Chondrocyte (in vitro differentiated cells): ENCODE measurements at places on chromosomes 7 and 10.

DNA sequence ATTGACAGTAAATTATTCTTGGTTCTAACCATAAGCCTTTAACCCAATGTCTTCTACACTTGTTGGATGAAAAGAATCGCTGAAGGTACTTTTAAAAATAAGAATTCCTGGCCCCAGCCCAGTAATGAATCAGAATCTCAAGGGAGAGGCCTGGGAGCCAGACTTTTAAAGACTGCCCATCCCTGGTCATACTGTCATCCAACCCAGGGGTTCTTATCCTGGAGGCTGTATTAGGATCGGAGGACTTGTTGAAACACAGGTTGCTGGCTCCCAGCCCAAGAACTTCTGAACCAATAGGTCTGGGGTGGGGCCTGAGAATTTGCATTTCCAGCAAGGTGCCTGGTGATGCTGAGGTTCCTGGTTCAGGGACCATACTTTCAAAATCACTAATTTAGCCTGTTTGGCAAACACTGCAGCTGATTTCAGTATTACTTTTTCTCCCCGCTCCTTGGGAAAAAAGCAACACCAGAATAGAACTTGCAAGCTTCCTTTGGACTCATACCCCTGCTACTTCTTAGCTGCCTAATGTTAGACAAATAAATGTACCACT, 79.5 kb upstream of the FAM133B start:
- DNase-seq, result no peak
- H3K4me3 ChIP-seq, result no peak overlapping the region
- H3K36me3 ChIP-seq, result peaks cover 11% of the 10 kb centered on the region
- peaks cover 26% of the 10 kb centered on the region for H3K4me1 ChIP-seq

GRCh38 chr7:2350055-2350454, 4.6 kb upstream of the EIF3B start:
- no peak overlapping the region for H3K4me3 ChIP-seq
- no peak overlapping the region for H3K27ac ChIP-seq
- no peaks in the 10 kb centered on the region for H3K36me3 ChIP-seq
- DNase-seq, result no peak
- H3K27me3 ChIP-seq, result no peaks in the 10 kb centered on the region

DNA sequence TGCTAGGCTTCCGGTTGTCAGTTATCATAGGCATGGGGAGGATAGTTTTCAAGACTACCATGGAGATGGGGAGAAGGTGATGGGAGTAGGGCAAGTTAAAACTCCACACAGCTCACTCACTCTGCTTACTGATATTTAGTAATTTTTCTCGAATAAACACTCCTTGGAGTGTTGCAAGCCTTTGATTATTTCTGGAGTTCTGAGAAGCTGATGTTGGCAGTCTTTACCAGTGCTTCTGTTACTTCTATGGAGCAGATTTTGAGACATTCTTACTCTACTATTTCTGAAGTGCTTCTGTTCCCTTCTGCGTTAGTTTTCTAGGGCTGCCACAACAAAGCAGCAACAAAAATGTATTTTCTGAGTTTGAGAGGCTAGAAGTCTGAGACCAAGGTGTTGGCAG, 104.4 kb downstream of the CH25H start:
- no peaks in the 10 kb centered on the region for H3K36me3 ChIP-seq
- H3K27ac ChIP-seq, result no peak overlapping the region
- H3K4me1 ChIP-seq, result no peaks in the 10 kb centered on the region
- no peak overlapping the region for H3K4me3 ChIP-seq
- no peaks in the 10 kb centered on the region for H3K27me3 ChIP-seq

DNA sequence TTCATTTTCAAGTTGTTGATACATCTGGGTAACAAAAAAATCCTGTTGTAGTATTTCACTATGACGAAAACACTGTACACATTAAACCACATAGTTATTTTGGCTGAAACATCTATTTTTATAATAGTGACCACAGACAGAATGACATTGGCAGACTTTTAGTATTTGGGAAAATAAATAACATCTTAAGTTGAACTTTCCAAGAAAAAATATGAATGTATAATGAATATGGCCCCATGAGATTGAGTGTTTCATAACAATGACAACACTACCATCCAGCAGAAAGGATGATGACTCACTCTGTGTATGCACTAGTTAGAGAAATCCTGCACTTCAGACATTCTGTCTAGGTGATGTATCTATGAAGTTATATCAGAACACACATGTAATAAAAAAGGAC, 118.1 kb downstream of the SEMA3D start:
- peaks cover 2% of the 10 kb centered on the region for H3K27me3 ChIP-seq
- peaks cover 38% of the 10 kb centered on the region for H3K4me1 ChIP-seq
- no peak overlapping the region for H3K4me3 ChIP-seq

DNA sequence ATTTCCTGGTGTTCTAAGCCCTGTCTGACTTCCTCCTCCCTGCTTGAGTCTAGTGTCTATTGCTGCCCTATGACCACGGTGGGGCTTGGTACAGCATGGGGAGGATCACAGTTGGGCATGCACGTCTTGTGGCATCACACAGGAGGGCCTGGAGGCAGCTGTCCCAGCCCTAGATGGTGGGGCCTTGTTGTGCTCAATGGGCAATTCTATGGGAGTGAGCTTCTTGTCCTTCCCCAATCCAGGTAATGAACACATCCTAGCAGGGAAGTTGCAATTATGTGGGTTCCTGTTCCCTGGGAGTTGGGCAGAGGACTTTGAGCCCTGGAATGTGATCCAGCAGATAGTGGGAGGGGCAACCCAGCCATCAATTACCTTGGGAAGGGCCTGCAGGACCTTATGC, 10.8 kb upstream of the FAM3C start:
- H3K4me3 ChIP-seq, result no peak overlapping the region
- no peaks in the 10 kb centered on the region for H3K36me3 ChIP-seq
- H3K27ac ChIP-seq, result no peak overlapping the region
- no peaks in the 10 kb centered on the region for H3K27me3 ChIP-seq

DNA sequence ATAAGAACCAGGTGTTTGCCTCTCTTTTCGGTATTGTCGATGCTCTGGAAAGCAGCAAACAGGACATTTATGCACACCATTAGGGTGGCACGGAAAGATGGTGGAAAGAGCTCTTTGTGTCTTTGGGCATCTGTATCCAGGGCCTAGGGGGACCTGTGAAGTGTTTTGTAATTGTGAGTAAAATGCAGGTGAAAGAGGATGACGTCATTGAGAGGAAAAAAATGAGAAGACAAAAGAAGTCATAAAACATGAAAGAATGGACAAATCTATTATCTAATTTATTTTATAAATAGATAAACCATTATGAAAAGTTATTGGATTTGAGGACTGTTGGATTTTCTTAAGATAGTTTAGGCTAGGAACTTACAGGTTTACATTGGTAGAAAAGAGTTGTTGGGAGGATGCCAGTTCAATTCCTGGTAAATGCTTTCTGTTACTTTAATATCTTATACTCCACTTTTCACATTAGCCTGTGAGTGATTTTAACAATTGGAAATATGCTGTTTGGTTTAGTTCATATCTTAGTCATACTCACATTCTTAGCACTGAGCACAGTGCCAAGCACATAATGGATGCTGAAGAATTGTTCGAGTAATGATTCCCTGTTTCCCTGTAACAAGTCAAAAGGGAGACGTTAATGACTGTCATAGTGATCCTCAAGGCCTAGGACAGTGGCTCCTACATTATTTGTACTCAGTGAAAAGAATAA, 62.6 kb downstream of the EXOC4 start:
- no peak for DNase-seq
- H3K36me3 ChIP-seq, result peaks cover 4% of the 10 kb centered on the region
- H3K27ac ChIP-seq, result no peak overlapping the region
- H3K27me3 ChIP-seq, result no peaks in the 10 kb centered on the region

- H3K36me3 ChIP-seq, result peaks cover 10% of the 10 kb centered on the region
- no peak for DNase-seq
- no peaks in the 10 kb centered on the region for H3K4me1 ChIP-seq
- H3K27me3 ChIP-seq, result peaks cover 5% of the 10 kb centered on the region
- no peak overlapping the region for H3K27ac ChIP-seq
- no peak overlapping the region for H3K4me3 ChIP-seq
Measured at GRCh38 chr7:7395785-7396184, 139.9 kb downstream of the COL28A1 start.

DNA sequence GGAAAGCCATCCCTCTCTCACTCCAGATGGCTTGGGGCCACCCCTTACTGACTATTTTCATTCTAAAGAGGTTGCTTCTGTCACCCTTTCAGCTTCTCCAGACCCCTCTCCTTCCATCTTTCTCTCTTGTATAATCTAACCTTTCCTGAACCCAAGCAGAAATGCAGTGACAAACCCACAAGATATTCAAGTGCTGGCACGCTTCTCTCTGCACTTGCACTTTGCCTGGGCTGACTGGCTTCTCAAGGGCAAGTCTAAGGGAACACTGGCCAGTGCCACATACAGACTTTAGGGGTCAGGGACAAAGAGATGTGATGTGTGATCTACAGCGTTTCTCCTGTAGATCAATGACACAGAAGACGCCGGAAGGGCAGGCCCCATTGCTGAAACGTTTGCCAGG, 150.4 kb upstream of the LANCL2 start:
- no peak overlapping the region for H3K4me3 ChIP-seq
- no peak overlapping the region for H3K27ac ChIP-seq
- no peaks in the 10 kb centered on the region for H3K36me3 ChIP-seq
- no peaks in the 10 kb centered on the region for H3K27me3 ChIP-seq

DNA sequence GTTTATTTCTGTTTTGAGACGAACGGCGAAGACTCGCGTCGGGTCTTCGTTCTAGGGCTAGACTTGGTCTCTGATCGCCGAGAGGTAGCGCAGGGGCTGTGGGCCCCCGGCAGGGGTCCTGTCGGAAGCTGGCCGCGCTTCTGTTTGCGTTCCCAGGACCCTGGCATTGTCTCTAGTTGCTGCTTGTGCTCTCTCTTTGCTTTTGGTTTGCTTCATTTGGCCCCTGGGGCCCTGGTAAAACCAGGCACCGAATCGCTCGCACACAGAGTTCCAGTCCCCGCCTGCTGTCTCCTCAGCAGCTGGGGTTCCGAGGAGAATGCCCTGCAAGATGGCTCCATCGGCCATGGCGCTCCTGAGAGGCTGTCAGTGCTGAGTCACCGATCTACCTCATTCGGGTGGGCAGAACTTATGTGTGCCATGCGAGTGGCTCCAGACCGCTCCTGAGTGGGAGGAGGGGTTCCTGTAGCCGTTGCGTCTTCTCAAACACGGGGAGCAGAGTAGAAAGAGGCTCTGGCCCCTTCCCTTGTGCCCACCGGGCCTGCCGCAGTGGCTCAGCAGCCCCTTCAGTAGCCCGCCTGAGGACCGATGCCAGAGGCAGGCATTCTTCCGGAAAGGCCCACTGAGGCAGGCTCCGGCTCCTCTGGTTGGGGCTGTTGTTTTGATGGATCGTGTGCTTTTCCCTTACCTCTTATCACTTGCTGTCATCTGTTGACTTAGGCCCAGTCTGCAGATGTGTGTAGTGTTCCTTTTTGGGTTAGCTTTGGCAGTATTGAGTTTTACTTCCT, 826 bp downstream of the CHPF2 start:
- H3K36me3 ChIP-seq, result peaks cover 8% of the 10 kb centered on the region
- H3K4me1 ChIP-seq, result peaks cover 42% of the 10 kb centered on the region
- H3K4me3 ChIP-seq, result peak overlapping the region; percentile 100
- no peaks in the 10 kb centered on the region for H3K27me3 ChIP-seq

- H3K27me3 ChIP-seq, result no peaks in the 10 kb centered on the region
- H3K4me1 ChIP-seq, result peaks cover 4% of the 10 kb centered on the region
- no peak overlapping the region for H3K4me3 ChIP-seq
- no peak overlapping the region for H3K27ac ChIP-seq
- no peak for DNase-seq
- no peaks in the 10 kb centered on the region for H3K36me3 ChIP-seq
Measured at GRCh38 chr7:120334475-120334874, 61.5 kb downstream of the KCND2 start.

- no peaks in the 10 kb centered on the region for H3K4me1 ChIP-seq
- H3K36me3 ChIP-seq, result peaks cover 3% of the 10 kb centered on the region
- H3K27me3 ChIP-seq, result no peaks in the 10 kb centered on the region
- DNase-seq, result no peak
Measured at GRCh38 chr7:7607010-7607409, 33.5 kb upstream of the UMAD1 start.

GRCh38 chr10:5105626-5106025, 11.4 kb downstream of the AKR1C3 start:
- no peak overlapping the region for H3K4me3 ChIP-seq
- no peak for DNase-seq
- H3K4me1 ChIP-seq, result no peaks in the 10 kb centered on the region

GRCh38 chr10:13589316-13589715, 2.6 kb downstream of the PRPF18 start:
- no peak overlapping the region for H3K4me3 ChIP-seq
- H3K27me3 ChIP-seq, result peaks cover 7% of the 10 kb centered on the region
- H3K36me3 ChIP-seq, result peaks cover 2% of the 10 kb centered on the region
- no peak for DNase-seq
